ENCODE measurements at places on chromosomes 16 and 17.

DNA sequence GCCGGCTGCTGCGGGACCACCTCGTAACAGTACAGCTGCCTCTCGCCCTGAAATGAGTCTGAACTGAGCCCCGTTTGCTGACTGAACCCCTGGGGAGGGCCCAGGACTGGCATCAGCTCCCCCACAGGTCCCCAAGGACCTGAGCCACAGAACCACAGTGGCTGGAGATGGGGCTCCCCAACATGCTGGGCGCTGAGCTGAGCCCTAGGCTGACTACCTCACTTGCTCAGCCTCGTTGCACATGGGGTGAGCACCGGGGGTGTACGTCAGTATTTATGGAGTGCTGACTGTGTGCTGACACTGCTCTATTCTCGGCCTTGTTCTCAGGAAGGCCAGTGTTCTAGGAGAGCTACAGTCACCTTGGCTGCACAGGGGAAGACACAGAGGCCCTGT is 6.6 kb upstream of the VASN start:
- DNase-seq: no peak

- no peak for DNase-seq
These were observed 1329.5 kb upstream of the CDH8 start for GRCh38 chr16:63365649-63366304.

DNA sequence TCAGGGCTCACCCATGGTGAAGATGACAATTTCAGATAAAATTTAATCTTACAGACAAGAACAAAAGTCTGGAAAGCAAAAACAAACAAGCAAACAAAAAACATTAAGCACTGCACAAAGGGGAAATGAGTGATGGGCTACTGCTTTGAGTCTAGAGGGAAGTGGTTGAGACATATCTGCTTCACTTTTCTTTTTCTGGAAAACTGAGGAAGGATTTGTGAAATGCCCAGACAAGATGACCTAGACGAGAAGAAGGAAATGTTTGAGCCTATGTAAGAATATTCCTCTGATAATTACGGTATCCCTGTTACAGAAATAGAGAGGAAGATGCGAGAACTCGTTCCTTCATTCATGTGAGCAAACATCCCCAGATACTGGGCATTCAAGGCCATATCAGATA is 11.5 kb upstream of the HYDIN start:
- no peak for DNase-seq

GRCh38 chr16:46857368-46857945 is 26.5 kb upstream of the C16orf87 start:
- DNase-seq: peak; percentile 51

DNA sequence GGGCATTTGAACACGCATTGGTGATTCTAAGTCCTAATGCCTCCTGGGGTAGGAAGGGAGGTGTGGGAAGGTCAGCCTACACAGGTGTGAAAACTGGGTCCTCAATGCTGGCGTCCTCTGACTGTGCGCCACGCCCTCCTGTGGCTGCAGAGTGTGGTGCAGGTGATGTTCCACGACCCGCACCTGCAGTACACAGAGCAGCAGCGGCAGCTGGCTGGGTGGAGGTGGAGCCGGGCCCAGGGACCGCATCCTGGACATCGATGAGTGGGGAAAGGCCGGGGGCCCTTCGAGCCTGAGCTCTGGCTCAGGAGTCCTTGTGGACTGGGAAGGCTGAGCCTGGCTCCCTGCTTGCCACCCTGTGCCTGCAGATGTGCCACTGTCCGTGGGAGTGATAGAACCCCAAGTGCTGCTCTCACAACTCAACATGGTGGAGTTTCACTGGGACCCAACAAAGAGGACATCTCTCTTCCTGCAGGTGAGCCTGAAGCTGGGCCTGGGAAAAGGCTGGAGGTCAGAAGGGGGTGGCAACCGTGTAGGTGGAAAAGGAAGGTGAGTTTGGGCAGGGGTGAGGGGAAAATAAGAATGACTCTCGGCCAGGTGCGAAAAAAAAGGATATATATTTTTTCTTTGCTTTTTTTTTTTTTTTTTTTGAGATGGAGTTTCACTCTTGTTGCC is 14.0 kb upstream of the STAC2 start:
- DNase-seq: peak; percentile 72

- peak; percentile 57 for DNase-seq
These were observed 4.1 kb upstream of the SNTB2 start for GRCh38 chr16:69182730-69183416.

DNA sequence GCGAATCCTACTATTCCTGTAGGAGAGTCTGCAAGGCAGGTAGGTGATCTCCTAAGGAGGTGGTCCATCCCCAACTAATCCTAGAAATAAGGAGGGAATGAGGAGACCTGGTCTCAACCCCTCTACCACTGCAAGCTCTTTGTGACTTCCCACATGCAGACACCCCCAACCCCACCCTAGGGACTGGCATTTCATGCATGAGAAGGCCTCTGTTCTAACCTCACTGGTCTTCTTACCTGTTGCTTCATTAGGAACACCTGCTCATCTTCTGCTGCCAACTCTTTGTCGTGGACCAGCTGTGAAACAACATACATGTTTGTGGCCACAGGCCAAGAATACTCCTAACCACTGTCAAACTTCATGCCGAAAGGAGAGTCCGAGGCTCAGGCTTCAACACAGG is 22.6 kb downstream of the DYNC1LI2 start:
- DNase-seq: peak; percentile 29

GRCh38 chr16:50326835-50327465 is 41.8 kb downstream of the BRD7 start:
- DNase-seq: no peak

DNA sequence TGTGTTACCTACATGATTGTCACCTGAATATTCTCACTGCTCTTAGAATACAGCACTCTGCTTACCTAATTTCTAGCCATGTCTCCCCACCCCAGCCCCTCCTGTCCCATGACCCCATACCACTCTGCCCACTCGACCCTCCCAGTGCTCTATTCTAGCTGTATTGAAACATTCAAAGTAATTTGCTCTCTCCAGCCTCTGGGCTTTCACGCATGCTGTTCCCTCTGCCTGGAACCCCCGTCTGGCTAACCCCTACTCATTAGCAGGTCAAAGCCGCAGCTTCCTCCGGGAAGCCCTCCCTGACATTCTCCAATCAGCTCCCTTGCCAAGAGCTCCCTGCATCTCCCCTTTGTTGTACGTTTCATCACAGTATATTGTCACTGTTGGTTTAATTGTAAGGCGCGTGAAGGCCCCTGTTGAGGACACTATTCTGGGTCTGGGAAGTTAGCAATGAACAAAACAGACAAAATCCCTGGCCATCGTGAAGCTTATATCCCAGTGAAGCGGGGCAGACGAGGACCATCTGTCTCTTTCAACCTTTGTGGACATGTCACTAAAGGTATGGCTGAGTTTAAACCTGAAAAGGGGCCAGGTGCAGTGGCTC is 72.3 kb upstream of the LHX1 start:
- DNase-seq: no peak

DNA sequence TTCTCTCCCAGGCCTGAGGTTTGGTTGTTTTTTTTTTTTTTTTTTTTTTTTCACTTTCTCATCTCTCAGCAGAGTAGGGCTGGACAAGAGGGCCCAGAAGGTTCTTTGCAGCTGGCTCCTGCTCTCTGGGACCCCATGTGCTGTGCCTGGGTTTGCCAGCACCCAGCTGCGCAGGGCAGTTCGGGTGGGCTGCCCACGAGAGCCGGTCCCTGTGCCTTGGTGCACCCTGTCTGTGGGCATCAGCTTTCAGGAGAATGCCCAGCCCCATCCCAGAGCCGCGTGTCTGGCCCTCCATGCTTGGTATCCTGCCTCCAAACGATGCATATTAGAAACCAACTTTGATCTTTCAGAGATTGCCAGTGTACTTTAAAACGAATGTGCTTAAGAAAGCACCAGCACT is 15.0 kb upstream of the GSE1 start:
- no peak for DNase-seq

- peak; percentile 98 for DNase-seq
These were observed 10.3 kb upstream of the TVP23A start for GRCh38 chr16:10828851-10829366.

DNA sequence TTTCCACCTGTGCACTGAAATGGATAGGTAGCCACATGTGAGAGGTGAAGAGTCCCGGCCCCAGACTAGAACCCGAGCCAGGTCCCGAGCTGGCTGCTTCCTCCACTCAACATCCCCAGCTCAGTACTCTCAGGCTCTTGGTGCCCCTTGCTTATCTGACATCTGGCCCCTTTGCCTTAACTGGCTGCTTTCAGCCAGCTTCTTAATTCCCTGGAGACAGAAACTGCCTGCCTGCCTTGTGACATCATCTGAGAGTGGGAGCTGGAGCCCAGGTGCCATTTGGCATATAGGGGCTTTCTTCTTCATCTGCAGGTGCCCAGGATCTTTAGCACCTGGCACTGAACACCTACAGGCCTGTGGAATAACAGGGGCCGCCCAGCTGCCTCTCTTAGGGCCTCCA is 8.9 kb downstream of the CHAD start:
- no peak for DNase-seq

DNA sequence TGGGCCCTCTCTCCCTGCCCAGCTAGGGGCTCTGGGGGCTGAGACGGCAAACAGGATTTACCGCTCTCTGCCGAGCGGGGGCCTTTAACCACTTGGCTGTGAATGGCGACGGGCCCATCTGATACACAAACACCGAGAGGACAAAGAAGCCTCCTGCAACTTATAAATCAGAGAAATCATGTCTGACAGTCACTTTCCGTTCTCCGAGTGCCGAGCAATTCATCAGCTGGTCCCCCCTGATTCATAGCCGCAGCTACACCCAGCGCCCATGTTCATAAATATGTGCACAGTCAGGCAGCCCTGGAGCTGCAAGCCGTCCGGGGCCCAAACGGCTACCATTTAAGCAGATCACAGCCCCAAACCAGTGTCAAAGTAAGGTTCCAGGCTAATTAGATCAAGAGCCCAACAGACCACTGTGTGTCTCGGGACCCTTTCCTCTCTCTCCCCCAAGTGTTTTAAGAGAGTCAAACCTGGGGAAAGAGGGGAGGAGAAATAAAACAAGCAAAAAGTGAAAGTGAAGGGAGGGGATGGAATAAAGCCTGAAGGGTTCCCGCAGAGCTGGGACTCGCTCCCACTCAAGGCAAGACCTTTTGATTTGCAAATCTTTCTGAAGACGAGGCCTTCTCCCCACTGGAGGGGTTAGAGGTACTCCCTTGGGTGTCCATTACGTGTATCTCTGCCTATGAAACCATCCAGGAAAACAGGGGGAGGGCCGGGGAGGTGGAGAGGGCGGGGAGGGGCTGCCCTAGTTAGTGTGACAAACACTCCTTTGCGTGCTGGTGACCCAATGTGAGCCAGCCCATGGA is 154.7 kb downstream of the C16orf78 start:
- DNase-seq: no peak

Data from body of pancreas (tissue), 4 donors.